Activated naive CD4-positive, alpha-beta T cell treated with anti-CD3 and anti-CD28 coated beads, Interleukin-2, amount 50 U/mL, for 16 hours (primary cell): ENCODE measurements at places on chromosomes 1 and 21.

- DNase-seq, result no peak
Measured at GRCh38 chr1:53190210-53190611, 6.4 kb upstream of the CPT2 start.

GRCh38 chr1:201284636-201285035 is 1.3 kb downstream of the PKP1 start:
- no peak for DNase-seq

GRCh38 chr1:243793298-243793697 is 56.7 kb downstream of the AKT3 start:
- no peak for DNase-seq

GRCh38 chr21:44291078-44291935 is 5.6 kb downstream of the AIRE start:
- DNase-seq, result no peak

DNA sequence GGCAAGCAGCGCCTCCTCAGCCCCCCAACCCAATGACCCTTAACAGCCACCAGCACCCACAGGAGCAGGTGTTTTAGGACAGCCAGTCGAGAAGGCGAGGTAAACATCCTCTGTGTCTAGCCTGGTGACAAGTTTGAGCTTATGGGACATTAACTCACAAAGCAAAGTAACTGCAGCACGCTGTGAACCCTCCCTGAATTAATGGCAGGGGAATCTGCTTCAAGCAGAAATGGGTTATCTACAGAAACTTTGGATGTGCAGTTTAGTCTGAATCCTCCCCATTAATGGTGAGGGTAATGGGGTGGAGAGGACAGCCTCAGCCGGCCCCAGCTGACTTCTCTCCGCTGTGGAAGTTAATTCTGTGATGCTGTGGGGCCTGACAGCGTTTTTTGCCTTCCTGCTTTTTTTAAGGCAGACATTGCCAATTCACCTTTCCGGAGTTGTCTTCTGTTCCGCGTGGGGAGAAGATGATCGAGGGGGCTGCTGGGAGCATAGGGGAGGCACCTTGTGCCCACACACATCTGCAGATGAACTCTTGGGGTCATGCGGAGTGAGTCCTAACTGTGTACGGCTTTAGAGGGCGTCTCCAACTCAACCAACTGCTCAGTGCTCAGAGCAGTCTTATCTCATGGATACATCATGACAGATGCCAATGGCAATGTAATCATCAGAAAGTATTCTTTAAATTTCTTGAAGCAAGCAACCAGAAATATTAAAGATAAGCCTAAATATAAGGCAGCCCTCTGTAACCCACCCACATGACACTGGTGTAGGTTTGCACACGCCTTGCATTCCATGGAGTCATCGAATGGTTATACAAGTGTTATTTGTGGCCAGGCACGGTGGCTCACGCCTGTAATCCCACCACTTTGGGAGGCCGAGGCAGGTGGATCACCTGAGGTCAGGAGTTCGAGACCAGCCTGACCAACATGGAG is 41.0 kb downstream of the POFUT2 start:
- DNase-seq, result no peak

GRCh38 chr1:1945782-1946393 is 26.8 kb upstream of the TMEM52 start:
- DNase-seq, result no peak

- no peak for DNase-seq
Measured at GRCh38 chr21:36646011-36646410, 52.9 kb upstream of the SIM2 start.

DNA sequence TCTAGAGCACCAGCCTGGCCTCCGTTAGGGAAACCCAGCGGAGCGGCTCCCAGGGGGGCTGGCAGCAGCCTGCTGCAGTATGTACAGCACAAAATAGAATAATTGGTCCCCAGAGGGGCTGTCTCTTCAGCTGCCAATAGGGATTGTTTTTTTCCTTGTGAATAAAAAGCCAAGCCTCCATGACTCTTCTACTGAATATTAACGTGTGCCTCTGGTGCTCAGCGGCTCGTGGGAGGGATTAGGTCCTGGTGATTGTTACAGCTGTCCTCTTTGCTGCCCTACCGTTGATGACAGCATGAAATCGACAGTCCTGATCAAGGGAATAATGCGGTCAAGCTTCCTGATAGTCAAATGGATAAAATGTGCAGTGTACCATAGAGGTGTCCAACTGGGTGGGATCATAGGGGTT is 190.7 kb upstream of the RUNX1 start:
- no peak for DNase-seq

DNA sequence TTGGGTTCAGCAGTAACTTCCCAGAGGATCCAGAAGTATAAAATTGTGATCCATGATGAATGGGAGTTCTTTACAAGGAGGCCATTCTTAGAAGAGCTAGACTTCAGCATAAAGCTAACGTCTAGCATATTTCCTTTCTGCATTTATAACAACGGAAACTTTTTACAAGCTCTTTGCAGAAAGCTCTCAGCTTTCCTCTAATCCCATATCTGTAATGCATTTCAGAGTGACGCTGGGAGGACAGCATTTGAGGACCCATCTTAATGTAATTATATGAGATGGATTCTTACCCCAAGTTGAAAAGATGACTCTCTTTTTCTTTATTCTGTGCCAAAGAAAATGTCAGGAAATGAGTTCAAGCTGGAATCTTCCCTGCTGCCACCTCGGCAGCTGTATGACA is 132.0 kb upstream of the CACHD1 start:
- DNase-seq, result no peak

DNA sequence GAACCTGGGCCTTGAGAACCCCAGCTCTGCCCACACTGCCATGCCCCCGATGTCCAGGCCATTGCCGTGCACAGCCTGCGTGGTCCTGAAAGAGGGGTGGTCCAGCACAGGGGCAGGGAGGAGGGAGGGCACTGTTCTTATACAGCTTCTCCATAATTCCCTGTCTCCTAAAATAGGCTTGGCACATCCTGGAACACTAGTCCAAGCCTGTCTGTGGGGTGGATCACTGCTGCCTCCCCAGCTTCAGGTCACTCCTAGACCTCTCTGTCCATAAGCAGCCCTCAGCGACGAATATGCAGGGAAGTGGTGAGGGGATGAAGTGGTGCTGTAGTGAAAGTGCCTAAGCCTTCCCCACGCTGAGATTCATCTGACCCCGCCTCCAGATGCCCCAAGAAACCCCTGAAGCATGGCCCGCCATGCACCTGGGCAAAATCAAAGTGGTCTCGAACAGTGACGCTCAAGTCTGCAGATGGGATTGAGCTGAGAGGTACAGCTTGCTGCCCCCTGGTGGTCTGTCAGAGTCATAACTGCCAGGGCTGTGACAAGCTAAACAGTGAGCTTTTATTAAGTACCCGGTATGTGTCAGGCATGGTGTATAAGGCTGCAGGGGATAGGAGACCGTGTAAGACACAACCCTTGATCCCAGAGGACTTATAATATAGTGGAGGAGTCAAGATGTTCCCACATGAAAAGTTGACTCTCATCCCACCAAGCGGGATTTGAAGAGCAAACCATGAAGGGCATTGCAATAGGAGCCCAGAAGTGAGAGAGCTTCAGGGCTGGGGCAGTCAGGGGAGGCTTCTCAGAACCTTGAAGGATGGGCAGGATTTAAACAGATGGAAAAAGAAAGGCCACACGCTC is 66.6 kb downstream of the FAM163A start:
- peak; percentile 65 for DNase-seq

DNA sequence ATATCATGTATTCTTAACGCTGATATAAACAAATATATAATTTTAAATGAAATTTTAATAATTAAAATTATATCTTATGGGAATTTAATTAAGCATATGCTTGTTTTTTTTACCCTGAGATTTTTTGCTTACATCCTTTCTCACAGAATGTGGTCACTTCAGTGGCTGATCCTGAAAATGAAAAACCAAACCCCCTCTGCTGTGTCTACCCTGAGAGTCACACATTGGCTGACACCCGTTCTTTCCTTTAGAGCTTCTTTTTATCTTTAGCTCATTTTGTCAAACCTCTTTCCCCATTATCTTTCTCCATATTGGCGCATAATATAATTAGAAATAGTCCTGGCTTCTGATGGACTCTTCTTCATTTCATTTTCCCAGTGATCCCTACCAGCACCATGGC is 10.8 kb upstream of the CACYBP start:
- no peak for DNase-seq

- DNase-seq, result no peak
Measured at GRCh38 chr1:231032963-231033362, 7.1 kb downstream of the FAM89A start.

GRCh38 chr1:47696737-47697441 is 259.0 kb downstream of the FOXD2 start:
- no peak for DNase-seq

DNA sequence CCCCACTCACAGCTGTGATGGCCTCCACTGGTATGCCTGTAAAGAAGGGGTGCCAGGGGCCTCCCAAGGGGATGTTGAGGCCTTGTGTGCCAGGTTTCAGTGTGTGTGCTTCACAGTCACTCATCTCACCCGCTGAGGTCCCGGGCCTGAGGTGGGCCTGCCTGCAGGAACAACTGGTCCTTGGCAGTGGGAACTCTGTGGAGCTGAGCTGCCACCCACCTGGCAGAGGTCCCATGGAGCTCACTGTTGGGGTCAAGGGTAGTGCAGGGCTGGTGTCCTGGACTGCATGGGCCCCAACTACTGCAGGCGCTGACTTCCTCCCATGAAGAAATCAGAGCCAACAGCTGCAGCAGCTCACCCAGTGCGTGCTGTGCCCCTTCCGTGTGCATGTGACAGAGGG is 17.3 kb upstream of the ZNF678 start:
- no peak for DNase-seq

GRCh38 chr1:201597551-201598230 is 58.8 kb downstream of the NAV1 start:
- no peak for DNase-seq

- no peak for DNase-seq
Measured at GRCh38 chr1:202621446-202621845, 88.8 kb downstream of the SYT2 start.

- no peak for DNase-seq
Measured at GRCh38 chr1:52598729-52599128, 3.4 kb upstream of the GPX7 start.

DNA sequence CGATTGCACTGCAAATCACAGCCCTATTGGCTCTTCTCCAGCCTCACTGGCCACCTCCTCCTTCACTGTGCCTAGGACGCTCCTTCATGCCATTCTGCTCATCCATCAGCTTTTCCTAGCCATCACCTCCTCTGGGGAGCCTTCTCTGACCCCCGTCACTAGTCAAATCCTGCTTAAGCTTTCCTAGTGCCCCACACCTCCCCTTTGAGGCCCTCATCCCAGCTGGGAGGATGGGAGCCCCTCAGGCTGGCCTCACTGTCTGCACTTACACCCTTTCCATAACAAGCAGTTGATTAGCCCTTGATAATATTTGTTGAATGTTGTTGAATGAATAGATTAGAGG is 50.7 kb downstream of the KLHDC7A start:
- DNase-seq, result no peak

GRCh38 chr1:230067419-230067870 is 407 bp downstream of the GALNT2 start:
- peak; percentile 39 for DNase-seq

- no peak for DNase-seq
Measured at GRCh38 chr1:157485793-157486192, 66.5 kb downstream of the FCRL5 start.

GRCh38 chr1:197224160-197224559 is 43.9 kb upstream of the CRB1 start:
- DNase-seq, result no peak

DNA sequence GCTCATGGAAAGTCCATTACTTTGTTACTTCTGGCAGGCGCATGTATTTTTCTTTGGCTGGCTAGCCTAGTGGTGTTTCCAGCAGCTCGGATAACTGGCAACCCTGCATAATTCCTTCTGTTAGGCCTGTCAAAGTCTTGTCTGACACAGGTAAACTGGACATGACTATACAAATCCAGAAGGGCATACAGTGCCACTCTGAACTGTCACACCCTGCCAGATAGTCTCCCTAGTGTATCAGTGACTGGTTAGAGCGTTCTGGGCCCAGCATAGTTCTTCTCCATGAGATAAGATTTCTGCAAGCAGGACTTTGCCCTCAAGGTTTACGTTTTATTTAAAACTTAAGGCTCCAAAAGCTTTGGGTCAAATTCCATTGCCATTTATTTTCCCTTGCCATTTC is 177.7 kb upstream of the GORAB start:
- DNase-seq, result no peak

- DNase-seq, result no peak
Measured at GRCh38 chr1:161393151-161393550, 25.5 kb upstream of the CFAP126 start.

DNA sequence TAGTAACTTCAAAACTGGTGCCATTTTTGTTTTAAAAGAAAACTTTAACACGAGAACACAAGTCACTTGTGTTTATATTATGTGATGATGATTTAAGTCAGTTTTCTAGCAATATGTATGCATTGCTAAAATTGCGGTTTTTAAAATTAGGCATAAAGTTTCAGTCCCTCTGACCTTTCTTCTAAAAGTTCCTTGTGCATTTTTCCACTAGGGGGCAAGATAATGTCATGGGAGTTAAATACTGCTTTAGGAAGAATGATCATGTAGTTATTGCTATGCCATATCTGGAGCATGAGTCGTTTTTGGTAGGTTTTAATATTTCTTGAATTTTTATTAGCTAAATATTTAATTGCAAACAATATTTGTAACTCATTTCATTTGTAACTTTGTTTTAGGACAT is 10.7 kb downstream of the CDC7 start:
- DNase-seq, result no peak

DNA sequence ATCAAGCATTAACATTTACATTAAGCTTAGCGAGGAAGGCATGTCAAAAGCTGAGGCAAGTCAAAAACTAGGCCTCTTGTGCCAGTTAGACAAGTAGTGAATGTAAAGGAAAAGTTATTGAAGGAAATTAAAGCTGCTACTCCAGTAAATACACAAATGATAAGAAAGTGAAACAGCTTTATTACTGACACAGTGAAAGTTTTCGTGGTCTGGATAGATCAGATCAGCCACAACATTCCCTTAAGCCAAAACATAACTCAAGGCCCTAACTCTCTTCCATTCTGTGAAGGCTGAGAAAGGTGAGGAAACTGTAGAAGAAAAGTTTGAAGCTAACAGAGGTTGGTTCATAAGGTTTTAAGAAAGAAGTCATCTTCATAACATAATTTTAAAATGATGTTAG is 131.9 kb downstream of the VAV3 start:
- no peak for DNase-seq

DNA sequence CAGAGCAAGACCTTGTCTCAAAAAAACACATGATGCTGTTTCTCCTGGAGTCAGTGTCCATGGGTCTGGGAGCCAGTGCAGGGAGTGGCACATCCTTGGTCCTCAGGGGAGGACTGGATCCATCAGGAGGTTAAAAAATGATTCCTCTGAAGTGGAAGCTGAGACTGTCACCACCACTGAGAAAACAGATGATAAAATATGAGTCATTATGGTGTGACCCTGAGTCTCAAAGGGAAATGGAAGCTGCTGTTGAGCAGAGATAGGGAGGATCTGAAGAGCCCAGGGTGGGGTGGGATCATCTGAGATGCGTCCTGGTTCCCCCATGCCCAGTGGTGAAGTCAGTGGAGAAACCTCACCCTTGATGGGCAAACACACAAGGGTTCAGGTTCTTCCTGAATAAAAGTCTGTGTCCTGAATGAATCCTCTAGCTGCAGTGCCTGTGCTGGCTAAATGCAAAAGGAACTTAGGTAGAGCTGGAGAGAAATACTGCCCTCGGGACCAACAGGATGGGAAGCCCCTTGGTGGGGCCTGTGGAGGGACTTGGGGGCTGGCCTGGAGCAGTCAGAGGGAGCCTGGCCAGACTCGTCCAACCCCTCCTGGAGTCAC is 61.6 kb upstream of the TENT5B start:
- no peak for DNase-seq

- DNase-seq, result peak; percentile 64
Measured at GRCh38 chr1:84298328-84298683, 3.2 kb upstream of the SAMD13 start.
